COR-L47 (cell line): ENCODE measurements at places on chromosomes 6 and 20.
A peak's percentile ranks its signal among the peaks of the same experiment; 100 is the strongest.

GRCh38 chr6:150251566-150252186, 108.8 kb downstream of the PPP1R14C start:
- DNase-seq: no peak

GRCh38 chr6:2175825-2176224, 69.6 kb downstream of the GMDS start:
- DNase-seq: no peak

DNA sequence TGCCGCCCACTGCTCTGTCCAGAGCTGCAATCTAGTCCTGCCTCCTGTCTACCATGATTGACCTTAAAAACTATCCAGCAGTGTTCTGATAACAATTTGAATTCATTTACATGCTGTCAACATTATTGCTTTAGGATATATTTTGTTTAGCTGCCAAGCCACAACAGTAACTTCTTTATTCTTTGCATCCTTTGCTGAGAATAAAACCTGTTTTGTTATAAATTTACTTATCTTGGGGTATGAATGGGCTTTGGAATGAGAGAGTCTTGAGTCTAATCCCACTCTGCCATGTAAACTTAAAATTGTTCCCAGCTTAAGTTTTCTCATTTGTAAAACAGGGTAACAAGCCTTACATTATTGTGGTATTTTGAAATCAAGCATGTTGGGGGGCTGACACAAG, 116.4 kb downstream of the FLRT3 start:
- no peak for DNase-seq

- DNase-seq: no peak
Observed at GRCh38 chr6:38346291-38347079, 293.2 kb downstream of the BTBD9 start.

DNA sequence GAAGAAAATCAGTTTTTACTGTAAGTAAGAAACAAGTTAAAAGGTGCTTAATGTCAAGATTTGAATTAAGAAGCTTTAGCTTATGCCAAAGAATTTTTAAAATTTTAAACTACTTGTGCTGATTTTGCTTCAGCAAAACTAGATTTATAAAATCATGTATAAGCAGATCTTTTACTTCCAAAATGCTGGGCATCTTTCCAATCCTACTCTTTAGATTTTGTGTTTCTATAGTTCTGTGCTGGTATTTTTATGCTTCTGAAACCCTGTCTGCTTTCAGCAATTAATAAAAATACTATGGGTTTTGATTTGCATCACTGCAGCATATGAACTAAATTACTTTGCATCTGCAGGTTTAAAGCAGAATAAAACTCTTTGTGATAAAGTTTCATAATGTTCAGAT, 238.6 kb upstream of the RNF217 start:
- DNase-seq: no peak

- peak; percentile 43 for DNase-seq
Observed at GRCh38 chr20:13325033-13325432, 104.0 kb downstream of the ISM1 start.

DNA sequence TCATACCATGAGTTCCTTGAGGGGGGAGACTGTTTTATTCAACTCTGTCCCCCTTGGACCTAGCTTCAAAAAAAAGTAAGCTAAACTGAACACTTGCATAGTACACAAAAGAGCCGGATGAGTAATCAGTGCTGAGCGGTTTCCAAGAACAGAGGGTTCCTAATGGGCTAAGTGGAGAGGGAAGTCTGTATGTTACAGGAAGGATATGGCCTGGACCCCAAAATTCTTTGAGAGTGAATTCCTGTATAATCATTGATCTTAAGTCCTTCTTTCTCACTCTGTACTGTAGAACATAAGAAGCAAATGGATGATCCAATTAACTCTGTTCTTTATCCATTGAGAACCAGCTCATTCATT, 324.7 kb upstream of the CNR1 start:
- no peak for DNase-seq

- DNase-seq: no peak
Observed at GRCh38 chr6:16367571-16367970, 129.2 kb downstream of the GMPR start.

- DNase-seq: no peak
Observed at GRCh38 chr6:159701413-159701999, 8.5 kb upstream of the SOD2 start.

- no peak for DNase-seq
Observed at GRCh38 chr20:1456300-1456699, 10.3 kb downstream of the NSFL1C start.

GRCh38 chr6:160912411-160912810, 79.2 kb upstream of the MAP3K4 start:
- DNase-seq: no peak

DNA sequence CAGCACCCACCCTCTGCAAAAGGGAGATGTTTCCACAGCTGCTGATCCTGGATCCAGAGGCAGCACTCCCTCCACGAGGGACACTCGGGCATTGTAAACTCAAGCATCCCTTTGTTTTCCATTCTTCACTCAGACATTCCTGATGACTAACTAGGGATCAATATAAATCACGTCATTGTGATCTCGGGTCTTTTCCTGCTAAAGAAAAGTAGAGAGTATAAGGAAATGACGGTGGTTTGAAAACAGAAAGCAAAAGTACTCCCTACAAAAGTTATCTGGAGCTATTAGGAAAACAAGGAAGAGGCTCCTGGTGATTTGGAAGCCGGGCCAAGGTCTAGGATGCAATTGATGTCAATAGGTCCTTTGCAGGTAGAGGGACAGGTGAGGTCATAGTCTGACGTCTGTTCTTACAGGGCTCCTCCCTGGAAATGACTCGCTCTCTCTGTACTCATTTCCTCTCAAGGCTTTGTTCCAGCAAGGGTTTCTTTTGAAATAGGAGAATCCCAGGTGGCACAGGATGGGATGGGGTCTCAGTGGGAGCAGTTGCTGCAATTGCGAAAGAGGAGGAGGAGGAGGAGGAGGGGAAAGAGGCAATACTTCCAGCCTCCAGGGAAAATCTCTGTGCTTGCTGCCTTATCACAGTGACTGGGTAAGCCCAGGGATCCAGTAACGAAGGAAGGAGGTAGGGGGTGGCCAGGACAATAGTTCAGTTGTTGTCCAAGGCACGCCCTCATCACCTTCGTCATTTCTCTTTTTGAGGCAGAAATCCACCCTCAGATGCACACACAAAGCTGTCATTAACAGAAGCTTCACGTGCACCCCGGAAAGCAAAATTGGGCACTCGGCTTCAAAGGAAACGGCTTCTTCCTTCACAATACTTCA, 222.8 kb downstream of the LY86 start:
- DNase-seq: peak; percentile 74

GRCh38 chr20:57265997-57266290, 497 bp downstream of the BMP7 start:
- DNase-seq: peak; percentile 38

- DNase-seq: no peak
Observed at GRCh38 chr20:40902661-40903060, 126.0 kb upstream of the TOP1 start.

- DNase-seq: no peak
Observed at GRCh38 chr6:99575544-99576227, 7.2 kb upstream of the CCNC start.

GRCh38 chr20:38863024-38863851, 57.7 kb downstream of the PPP1R16B start:
- DNase-seq: no peak

DNA sequence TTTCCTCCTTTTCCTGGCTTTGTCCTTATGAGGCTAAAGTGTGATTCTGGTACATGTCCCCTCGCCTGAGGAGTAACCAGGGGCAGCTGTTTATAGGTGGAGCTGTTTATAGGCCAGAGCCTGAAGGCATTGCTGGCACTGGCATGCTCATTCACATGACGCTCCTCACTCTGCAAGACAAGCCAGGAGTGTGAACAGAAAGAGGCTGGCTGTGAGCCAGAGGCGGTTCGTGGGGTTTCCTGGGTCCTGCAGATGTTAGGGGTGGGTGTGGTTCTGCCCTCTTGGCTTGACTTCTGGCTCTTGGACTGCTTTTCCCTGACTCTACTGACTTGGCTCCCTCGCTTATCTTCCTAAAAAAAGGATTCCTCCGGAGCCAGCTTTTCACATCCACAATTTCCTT, 12.8 kb upstream of the MDFI start:
- DNase-seq: peak; percentile 39

DNA sequence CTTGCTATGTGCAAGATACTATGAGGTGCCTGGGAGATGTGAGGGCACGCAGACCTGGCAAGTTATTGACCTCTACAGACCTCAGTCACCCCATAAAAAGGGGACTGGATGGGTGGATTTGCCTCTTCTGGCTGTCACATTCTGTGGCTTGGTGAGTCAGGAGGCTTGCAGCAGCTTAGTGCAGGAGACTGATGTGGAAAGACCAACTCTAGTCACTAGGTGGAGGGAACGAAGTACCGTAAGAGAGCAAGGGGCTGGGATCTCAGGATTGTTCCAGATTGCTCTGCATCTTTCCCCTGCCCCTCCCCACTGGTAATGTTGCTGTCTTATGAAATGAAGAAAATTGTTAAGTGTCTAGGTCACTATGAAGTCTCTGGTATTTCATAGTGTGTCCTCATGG, 3.3 kb downstream of the MAPRE1 start:
- no peak for DNase-seq

GRCh38 chr6:31210123-31210522, 39.6 kb upstream of the POU5F1 start:
- no peak for DNase-seq

- DNase-seq: no peak
Observed at GRCh38 chr6:90183587-90184333, 112.9 kb downstream of the BACH2 start.

DNA sequence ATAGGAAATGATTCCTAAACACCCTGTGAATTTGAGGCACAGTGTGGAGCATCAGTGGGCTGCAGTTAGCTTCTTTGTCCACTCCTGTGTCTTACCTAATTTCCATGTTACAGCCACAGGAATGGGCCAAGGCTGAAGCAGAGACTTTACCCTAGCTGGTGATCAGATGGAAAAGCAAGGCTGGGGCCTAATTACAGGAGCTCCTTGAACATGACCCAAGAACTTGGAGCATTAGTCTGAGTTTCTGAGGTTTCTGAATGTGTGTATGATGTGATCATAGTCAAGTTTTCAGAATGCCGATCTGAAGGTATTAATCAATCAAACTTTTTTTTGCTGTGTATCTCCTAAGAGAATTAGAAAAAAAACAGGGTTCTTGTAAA, 18.0 kb downstream of the HECA start:
- no peak for DNase-seq

GRCh38 chr6:71349395-71349794, 60.8 kb downstream of the OGFRL1 start:
- peak; percentile 24 for DNase-seq

DNA sequence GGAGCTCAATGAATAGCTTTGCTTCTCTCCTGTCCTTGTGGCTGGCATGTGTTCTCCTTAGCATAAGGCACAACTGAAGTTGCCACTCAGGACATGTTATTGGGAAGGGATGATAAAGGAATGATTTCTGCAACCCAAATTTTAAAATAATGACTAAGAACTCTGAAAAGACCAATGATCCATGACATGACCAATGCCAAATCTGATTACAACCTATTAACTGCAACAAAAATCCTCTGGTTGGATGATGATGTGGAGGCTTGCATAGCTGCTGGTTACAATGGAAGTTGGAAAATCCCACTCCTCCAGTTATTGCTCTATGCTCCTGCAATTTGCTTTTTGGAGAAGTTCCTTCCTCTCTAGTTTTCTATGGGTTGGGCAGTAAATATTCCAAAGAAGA, 63.4 kb upstream of the FBXL4 start:
- DNase-seq: no peak

- no peak for DNase-seq
Observed at GRCh38 chr6:100175814-100176310, 181.8 kb upstream of the MCHR2 start.

GRCh38 chr20:37567671-37568588, 40.3 kb upstream of the BLCAP start:
- DNase-seq: peak; percentile 43

DNA sequence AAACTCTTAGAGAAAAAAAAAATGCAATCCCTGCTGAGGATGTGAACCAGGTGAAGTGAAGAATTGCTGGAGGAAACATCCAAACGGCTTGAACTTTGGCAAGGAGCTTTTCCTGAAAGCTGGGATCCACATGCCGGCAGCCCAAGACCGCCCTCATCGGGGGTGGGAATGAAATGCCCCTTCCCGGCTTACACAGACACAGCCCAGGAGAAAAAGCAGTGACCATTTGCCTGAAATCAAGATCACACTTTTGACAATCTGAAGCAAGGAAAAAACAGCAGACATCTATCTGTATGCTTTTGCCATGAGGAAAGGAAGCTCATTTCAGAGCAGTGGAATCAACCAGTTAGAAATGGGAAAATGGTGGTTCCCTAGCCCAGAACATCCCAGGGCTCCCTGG, 254.5 kb downstream of the TAF4 start:
- DNase-seq: no peak

DNA sequence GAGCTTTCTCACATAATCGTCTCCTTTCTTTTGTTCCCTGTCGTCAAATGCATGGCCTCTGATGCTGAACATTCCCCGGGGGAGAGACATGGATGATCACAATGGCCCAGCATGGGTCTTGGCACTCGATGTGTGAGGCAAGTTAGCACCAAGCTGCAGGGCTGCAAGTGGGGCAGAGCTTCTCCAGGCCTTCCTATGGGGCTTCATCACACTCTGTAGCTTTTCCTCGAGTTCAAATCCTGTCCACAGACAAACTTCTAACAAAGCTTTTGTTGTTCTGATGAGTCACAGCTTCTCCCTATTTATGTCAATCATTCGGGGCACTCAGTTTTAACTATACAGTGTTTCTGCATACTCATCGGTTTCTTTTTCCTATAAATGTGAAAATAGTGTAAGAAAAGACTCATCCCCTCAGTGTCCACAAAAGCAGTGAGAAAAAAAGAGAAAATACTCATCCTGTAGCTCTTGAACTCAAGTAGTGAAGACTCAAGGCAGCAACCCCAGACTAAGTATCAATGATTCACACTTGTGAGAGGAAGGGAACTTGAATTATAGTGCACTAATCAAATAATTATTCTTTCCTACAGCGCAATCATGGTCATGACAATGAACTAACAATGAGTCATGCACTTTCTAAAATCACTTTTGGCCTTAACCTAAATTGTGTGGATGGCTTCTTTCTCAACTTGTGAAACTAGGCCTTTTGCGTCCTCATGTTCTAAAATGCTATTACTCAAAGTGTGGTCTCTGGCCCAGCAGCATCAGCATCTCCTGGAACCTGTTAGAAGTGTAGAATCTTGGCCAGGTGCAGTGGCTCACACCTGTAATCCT, 68.4 kb upstream of the NOX3 start:
- peak; percentile 46 for DNase-seq

DNA sequence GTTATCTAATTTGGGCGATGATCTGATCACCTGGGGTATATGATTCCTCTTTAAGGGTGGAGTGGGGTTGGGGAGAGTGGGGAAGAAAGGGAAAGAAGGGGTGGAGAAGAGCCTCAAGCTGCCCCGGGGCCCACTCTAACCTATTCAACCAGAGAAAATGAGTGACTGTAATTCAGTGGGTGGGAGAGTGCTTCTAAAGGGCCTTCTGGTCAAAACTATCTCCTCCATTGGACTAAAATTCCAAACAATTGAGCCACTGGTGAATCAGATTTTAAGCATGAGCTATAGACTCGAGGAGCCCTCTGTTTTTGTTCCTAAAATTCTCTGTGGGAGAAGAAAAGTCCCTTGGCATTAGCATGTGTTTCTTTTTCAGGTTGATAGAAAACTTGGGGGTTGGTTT, 296.8 kb downstream of the CLIC5 start:
- no peak for DNase-seq

- DNase-seq: no peak
Observed at GRCh38 chr6:37285861-37286311, 27.9 kb upstream of the TMEM217 start.
